ENCODE measurements at places on chromosomes 13 and 19.

GRCh38 chr13:113077566-113077952 lies 28.0 kb upstream of the F7 start:
- DNase-seq, result no peak

- peak; percentile 7 for DNase-seq
These were observed 155.5 kb upstream of the STARD13 start for GRCh38 chr13:33441015-33441414.

- DNase-seq, result no peak
These were observed 31.4 kb downstream of the NALCN start for GRCh38 chr13:101384929-101385328.

GRCh38 chr13:27631665-27632064 lies 10.0 kb downstream of the POLR1D start:
- no peak for DNase-seq

- no peak for DNase-seq
These were observed 93.9 kb downstream of the GNG7 start for GRCh38 chr19:2608602-2608922.

DNA sequence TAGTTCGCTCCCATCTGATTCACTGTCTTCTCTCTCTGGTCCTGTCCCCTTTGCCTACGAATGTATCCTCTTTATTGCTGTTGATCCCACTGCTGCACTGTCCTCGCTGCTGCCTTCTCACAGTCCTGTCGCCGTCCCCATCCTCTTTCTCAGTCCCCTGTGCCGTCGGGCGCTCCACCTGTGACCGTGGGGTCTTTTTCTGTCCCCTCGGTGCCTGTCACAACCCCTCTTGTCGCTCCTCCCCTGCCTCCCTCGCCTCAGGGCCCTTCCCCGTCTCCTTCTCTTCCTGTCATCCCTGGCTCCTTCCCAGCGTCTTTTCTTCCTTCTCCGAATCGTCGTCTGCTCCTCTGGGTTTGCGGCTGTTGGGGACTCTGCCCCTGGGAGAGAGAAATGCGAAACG lies 32.3 kb downstream of the SYT3 start:
- no peak for DNase-seq

DNA sequence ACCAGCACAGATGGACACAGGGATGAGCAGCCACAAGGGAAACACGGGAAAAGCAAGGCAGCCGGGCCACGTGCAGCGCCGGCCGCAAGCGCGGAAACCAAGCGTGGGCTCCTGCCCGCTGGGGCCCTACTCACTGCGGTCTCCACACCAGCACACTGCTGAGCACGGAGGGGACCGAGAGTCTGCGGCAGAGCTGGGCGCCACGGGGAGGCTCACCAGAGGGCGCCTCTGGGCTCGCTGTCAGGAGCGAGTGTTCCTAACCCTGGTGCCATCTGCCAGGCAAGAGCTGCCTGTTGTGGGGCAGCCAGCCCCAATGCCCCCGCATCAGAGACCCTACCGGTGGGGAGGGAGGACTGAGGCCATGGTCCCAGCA lies 26.5 kb downstream of the MPND start:
- no peak for DNase-seq

DNA sequence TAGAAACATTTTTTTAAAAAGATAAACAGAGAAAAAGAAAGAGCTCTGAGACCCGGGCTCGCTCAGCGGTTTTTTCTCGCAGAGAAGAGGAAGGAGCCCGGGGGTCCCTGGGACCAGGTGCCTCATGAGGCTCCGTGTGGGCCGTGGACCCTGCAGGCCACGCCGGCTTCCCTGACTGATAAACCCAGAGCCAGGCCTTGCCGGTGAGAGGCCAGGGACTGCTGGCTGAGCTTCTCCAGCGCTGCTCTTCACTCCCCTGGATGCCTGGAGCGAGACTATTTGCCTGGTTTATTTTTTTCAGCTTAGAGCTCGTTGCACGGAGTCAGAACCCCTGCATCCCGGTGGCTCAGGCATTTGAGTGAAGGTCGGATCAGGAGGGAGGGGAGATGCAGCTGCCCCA lies 53.4 kb upstream of the F7 start:
- no peak for DNase-seq

- DNase-seq, result no peak
These were observed 459.4 kb downstream of the FOXO1 start for GRCh38 chr13:40207001-40207478.

- DNase-seq, result no peak
These were observed 8.7 kb upstream of the CHST8 start for GRCh38 chr19:33612928-33613619.

DNA sequence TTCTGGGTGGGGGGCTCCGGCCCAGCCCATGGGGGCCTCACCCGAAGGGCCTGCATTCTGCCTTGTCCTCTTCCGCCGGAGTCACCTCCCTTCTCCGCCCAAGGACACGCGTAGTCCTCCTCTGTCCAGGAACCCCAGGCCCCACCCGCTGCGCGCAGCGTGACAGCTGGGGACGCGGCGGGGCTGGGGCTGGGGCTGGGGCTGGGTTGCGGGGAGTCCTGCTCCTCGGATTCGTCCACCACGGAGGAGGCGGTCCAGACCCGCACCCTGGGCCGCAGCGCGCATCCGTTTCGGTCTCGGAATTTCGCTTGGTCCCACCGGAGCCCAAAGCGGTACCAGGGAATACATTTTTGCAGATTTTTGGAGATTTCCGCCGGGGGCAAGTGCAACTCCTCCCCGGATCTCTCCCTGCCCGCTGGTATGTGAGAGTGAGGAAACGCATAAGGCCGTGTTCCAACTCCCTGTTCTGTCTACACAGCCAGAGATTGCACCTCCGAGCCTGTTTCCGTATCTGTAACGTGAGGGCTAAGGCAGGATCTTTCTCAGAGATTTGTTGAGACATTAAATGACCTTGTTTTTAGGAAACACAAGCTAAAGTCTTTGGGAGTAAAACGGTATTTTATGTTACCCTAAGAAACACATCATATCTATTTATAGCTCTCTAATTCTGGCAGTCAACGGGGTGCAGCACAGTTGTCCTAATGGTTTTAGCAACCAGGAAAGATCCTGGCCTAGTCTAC lies at the start of gene COX7A1:
COX7A1 (minus strand) TSS at position 96 of the 740 bp plus-strand sequence; CDS start at position 56, 40 bp downstream.
- DNase-seq, result no peak

- no peak for DNase-seq
These were observed 16.4 kb upstream of the ZNF331 start for GRCh38 chr19:53521373-53522202.

DNA sequence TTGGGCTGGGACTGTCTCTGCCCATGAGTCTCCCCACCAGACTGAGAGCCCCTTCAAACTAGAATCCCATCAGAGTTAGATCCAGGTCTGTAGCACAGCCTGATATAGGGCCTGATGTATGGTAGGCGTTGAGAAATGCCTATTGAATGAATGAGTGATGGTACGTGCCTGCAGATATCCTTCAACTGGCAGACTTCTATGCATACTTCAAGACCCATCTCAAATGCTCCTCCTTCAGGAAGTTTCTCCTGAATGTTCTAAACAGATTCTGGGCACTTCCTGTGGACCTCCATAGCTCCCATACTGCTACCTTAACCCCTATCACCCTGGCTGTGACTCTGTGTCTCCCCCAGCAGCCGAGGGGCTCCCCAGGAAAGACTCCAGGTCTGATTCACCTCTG lies 48.2 kb downstream of the KCNC3 start:
- DNase-seq, result no peak

DNA sequence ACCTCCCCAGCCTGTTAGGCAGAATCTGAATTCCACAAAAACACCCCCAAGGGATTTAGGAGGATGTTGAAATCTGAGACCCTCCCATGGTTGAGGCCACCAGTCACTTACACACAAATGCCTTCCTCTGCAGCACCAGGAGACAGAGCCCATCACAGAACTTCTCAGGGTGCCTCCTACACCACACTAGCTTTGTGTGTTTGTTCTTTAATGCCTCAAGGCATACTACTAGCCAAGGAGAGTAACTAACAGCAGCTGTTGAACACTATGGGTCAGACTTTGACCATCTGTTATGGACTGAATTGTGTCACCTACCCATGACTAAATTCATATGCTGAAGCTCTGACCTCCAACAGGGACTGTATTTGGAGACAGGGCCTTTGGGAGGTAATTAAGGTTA lies 9.5 kb upstream of the MED26 start:
- no peak for DNase-seq
